ENCODE measurements at places on chromosomes 2 and 18. TPM values are rescaled to one million over a fixed set of nuclear protein-coding genes. Genes with fewer than 3 reads are reported as not detected.

Gene ANKRD30BL
- total RNA-seq = 0.16 TPM

DNA sequence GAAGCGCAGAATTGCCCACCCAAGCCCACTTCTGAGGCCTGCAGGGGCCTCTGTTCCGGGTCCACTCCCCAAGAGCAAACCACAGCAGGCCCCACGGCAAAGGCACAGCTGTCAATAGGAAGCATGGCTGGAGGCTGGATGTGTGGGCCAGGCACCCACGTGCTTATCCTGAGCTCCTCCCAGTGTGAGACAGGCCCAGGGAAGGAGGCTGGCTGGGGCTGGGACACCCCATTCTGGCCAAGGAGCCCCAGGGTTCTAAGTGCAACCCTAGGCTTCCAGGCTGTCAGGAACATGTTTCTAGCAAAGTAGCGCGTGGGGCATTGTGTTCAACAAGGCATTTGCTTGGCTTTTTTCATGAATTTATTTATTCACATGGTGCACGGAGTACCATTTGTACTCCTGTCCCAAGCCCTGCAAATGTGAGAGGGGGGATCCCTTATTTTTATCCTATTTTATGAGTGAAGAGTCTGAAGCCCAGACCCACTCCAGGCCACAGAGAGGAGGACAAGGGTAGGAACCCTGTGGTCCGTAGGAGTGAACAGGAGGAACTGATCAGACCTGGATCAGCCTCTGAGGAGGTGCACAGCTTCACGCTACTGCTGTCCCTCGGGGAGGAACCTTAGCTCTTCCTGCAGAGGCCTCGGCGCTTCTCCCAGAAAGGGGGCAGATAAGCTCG lies 6.1 kb upstream of the RAB17 start:
- no peak for DNase-seq

DNA sequence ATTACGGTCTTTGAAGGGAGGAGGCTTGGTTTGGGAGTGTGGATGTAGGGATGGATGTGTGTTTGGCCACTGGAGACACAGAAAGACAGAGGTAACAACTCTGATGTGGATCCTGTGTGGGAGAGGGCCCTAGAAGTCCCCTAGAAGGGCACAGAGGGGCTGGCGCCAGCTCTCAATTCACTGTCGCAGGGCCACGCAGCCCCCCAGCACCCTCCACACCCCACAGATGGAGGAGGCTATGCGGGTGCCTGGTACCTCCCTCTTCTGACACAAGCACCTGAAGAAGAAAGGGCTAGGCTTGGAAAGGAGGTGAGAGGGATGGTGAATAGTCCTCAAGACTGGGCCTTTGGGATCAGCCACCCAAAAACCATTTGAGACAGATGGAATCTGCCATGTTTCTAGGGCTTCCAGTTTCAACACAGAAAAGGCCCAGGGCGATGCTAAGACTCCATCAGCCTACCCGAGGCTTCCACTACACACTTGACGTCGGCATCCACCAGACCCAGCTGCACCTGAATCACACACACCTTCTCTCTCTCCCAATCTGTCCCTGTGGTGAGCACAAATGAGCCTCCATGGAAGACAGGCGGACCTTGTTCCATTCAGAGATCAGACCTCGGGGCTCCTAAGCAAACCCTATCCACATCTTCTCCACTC lies 413.5 kb upstream of the HS6ST1 start:
- DNase-seq = no peak

Gene SCYGR4
- not detected for total RNA-seq

GRCh38 chr2:219126555-219126954 lies 34.1 kb downstream of the NHEJ1 start:
- DNase-seq = no peak

Gene FABP1
- total RNA-seq = not detected

DNA sequence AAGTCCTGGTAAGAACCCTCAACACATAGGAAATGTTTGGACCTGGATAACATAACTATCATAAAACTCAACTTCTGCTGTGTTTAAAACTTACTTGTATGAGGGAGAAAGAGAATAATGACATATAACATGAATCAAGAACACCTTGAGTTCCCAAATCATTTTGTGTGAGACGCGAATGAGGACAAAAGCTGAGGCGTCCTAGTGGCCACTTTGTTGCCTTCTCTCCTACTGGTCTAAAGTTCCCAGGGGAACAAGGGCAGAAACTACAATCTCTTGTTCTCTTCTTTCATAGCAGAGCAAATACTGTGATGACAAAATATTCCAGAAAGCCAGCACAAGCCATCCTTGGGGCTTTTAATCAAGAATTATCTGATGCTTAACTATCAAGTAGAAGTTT lies 8.3 kb upstream of the LCT start:
- DNase-seq = no peak

Gene CXCR1
- total RNA-seq = not detected

- no peak for DNase-seq
Measured at GRCh38 chr2:103361712-103362111, 599.9 kb downstream of the TMEM182 start.

DNA sequence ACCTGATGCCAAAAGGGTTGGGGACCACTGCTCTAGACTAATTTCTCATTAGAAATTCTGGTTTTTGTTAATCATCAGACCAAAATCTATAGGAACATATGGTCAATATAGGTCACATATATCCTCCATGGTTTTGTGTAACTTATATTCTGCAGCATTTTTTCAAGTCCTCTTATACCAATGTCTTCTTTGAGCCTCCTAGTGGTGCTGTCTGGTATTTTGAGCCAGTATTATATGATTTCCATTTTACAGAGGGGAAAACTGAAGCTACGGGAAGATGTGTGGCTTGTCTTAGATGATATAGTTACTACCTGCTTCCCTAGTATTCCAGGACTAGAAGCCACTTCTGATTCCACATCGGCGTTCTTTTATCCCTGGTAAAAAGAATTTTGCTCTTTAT lies 13.8 kb downstream of the MAPK4 start:
- no peak for DNase-seq

- DNase-seq = no peak
Measured at GRCh38 chr2:234797566-234798250, 154.1 kb upstream of the SH3BP4 start.
